ENCODE measurements at places on chromosomes 3 and 15. TPM values are rescaled to one million over a fixed set of nuclear protein-coding genes. Genes with fewer than 3 reads are reported as not detected.

SCAANT1 gene
- total RNA-seq: not detected

ITGA11 gene
- total RNA-seq: 8.6 TPM

SI gene
- not detected for total RNA-seq

AMOTL2 gene
- 77.1 TPM for total RNA-seq

SLC51B gene
- 1.5 TPM for total RNA-seq

FETUB gene
- not detected for total RNA-seq

FAM81A gene
- 0.33 TPM for total RNA-seq

ASB14 gene
- total RNA-seq: not detected

Measured in smooth muscle cell of trachea (primary cell).